ENCODE measurements at places on chromosomes 12 and 14.
A peak's percentile ranks its signal among the peaks of the same experiment; 100 is the strongest.

DNA sequence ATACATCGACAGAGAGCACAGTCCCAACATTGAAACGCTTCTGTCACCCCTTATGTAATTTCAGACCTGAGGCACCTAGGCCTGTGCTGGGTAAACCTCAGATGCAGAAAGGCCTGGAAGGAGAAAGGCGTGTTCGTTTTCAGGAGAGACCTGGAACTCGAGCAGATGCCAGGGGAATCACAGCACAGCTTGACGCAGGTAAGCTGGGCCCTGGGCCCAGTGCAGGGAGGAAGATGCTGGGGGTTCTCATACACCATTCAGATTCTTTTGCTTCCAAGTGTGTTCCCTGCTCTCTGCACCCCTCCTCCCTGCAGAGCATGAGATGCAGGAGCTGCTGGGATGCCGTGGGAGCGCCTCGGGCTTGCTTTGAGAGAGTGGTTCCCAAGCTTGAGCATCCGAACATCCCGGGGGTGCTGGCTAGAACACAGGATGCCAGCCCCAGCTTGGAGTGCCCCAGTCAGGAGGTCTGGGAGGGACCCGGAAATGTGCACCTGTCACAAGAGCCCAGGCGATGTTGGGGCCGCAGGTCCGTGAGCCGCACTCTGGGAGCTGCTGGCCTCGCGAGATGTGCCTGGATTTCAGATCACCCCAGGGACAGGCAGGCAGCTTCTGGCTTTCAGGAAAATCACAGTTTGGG is 35.9 kb downstream of the FZD10 start:
- DNase-seq: peak; percentile 86

- no peak for DNase-seq
Measured at GRCh38 chr12:77847680-77848431, 17.2 kb downstream of the NAV3 start.

GRCh38 chr12:52464897-52465296 is 8.7 kb downstream of the KRT6C start:
- no peak for DNase-seq

DNA sequence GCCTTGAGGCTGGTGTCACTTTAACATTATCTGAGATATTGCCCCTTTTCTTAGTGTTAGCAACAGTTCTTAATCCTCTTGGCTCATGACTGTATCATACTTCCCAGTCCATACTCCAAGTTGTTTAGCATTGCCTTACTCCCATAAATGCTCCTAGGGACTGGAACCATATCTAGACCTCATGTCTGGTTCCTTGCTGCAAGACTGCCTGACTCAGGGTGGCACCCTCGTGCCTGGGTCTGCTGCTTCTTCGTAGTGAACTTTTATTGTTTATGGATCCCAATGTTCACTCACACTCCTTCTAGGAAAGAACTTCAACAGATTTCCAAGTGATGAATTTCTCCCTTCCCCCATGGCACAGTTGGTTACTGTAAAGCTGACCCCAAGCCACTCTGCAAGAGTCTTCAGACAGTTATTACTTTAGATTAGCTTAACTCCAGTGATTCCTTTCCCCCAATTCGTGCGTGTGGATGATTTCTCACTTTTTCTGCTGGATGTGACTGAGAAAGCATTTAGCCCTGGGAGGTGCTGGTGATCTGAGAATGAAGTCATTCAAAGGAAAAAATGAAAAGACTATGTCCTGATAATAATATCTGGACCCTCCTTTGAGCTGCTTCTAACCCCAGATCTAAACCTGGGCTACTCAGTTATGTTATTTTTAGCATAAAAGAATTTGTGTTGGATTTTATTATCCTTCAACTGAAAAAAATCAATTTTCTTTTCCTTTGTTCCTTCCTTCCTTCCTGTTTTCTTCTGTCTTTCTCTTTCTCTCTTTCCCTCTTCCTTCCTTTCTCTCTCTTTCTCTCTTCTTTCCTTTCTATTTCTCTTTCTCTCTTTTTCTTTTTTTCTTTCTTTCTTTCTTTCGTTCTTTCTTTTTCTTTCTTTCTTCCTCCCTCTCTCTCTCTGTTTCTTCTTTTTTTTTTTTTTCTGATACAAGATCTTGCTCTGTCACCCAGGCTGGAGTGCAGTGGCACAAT is 47.5 kb upstream of the PPP1R12A start:
- DNase-seq: no peak

- no peak for DNase-seq
Measured at GRCh38 chr12:113926788-113927187, 39.3 kb downstream of the RBM19 start.

DNA sequence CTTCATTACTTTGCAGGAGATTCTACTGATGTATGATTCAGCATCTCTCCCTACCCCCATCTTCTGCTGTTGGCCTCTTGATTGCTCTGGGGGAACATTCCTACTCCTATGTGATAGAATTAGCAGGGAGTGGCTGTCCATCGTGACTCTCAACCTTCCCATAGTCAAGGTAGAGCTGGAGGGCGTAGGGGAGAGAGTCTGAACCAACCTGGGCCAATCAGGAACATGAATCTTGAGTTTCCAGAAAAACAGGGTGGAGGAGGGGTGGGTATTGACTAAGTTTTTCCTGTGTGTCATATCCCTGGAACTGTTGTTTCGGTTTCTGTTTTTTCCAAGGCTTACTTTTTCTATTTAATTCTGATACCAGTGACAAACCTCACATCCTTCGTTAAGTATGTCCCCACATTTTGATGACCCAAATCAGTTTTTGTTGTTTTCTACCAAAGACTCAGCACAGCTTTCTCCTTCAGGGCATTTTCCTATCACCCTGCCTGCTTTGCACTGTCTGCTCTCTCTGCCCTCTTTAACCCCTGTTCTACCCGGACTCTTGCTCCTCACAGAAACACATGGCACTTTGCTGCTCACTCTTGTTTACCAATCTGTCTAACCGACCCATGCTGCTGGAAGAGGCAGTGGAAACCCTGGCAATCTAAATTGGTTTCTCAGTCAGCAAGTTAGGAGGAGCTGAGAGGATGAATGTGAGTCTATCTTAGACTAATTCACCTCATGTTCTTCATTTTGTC is 1428.3 kb downstream of the AACS start:
- DNase-seq: peak; percentile 1

GRCh38 chr14:96844857-96845570 is 47.8 kb downstream of the VRK1 start:
- DNase-seq: no peak

- peak; percentile 86 for DNase-seq
Measured at GRCh38 chr14:92254786-92255185, 68.2 kb upstream of the SLC24A4 start.

GRCh38 chr12:113098441-113099028 is 37.0 kb downstream of the RASAL1 start:
- peak; percentile 87 for DNase-seq

DNA sequence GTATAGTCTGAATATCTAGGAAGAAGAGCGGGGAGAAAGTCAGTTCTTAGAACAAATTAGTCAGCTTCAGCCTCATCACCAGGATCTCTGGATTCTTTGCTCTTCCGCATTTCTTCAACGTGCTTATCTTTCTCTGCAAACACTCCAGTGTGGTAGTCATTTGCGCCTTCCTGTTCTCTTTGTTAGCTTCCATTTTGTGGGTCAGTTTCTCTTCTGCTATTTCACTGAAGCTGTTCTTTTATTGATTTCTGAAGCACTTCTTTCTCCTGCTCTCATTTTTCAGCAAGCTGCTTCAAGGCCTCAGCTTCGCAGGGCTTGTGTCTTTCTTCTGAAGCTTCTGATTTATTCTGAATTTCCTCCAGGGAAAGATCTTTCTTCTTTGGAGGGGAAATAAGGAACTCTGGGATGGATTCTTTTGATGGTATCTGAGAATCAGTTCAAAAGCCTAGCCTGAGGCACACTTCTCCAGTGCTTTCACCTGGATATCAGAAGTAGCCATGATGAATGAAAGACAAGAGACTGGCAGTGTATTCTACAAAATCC is 13.5 kb downstream of the AMN1 start:
- no peak for DNase-seq

- DNase-seq: no peak
Measured at GRCh38 chr14:68028075-68028474, 208.5 kb downstream of the RAD51B start.

DNA sequence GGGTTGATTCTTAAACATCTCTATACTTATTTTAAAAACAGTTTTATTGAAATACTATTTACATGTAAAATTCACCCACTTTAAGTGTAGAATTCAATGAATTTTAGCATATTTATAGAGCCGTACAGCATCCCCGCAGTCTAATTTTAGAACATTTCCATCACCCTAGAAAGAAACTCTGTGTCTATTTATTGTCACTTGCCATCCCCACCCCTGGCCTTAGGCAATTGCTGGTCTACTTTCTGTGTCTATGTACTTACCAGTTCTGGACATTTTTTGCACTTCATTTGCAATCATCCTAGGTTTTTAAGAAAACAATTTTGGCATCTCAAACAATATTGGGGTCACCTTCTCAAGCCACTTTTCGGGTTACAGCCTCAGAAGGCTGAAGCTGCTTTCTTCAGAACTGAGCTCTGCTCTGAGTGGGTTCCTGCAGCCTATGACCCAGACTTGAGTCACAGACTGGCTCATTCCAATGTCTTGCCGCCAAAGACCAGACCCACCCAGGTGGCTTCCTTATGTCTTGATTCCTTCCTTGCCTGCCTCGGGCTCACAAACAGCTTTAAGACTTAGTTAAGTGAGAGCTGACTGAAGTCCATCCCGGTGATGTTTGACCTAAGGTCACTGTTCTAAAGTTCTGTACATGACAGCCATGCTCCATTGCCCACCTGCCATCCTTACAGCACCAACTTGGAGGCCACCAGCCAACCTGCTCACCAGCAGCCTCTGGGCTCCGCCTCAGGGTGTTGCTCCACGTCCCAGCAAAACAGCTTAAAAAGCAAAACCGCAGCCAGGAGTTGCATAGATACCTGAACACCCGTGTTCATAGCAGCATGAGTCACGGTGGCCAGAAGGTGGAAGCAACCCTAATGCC is 131.5 kb downstream of the CHST11 start:
- DNase-seq: no peak

GRCh38 chr12:25764409-25764808 is 194.1 kb upstream of the RASSF8 start:
- DNase-seq: no peak

GRCh38 chr12:96882862-96883261 is 24.2 kb upstream of the NEDD1 start:
- DNase-seq: no peak

GRCh38 chr14:73973497-73973896 is 23.4 kb downstream of the COQ6 start:
- DNase-seq: no peak

GRCh38 chr14:77889971-77890442 is 90.1 kb downstream of the ADCK1 start:
- no peak for DNase-seq

DNA sequence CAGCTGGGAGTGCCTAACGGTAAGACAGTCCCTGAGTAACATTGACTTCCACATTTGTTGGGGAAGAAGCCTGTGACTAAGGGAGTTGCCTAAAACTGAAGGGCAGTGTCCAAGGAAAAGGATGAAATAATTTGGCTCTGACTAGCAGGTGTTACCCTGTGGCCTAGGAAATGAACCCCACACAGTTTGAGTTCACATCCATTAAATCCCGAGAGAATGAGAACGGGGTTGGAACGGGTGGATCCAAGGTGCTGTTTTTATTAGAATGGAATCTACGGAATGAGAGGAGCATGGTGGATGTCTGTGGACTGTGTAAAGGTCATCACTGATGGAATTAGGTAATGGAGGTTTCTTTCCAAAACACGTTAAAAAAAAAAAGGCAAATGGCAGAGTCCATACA is 324.0 kb downstream of the MED13L start:
- no peak for DNase-seq

- DNase-seq: no peak
Measured at GRCh38 chr14:36981832-36982529, 190.4 kb downstream of the SLC25A21 start.

GRCh38 chr12:97275728-97276590 is 186.6 kb upstream of the RMST start:
- DNase-seq: peak; percentile 4

DNA sequence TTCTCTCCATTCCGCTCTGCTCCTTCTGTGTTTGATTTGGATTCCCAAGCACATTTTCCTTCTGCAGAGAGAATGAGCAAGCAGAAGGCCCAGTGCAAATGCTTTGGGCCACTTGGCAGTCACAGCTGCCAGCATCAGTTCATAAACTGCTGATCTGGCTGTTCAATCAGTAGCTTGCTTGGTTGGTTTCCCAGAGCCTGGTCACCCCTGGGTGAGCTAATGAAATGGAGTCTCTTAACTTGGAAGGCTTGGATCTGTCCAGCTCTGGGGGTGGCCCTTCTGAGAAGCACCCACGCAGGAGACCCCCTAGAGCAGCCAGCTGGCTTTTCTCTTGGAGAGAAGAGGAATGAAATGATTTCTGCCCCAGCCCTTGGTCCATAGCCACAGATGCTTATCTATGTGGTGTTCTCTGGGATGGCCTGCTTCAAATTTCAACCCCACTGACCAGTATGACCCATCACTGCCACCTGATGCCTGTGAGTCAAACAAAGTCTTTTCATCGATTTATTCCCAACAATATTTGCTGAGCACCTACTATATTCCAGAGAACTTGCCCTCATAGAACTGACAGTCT is 30.3 kb downstream of the FAIM2 start:
- no peak for DNase-seq

DNA sequence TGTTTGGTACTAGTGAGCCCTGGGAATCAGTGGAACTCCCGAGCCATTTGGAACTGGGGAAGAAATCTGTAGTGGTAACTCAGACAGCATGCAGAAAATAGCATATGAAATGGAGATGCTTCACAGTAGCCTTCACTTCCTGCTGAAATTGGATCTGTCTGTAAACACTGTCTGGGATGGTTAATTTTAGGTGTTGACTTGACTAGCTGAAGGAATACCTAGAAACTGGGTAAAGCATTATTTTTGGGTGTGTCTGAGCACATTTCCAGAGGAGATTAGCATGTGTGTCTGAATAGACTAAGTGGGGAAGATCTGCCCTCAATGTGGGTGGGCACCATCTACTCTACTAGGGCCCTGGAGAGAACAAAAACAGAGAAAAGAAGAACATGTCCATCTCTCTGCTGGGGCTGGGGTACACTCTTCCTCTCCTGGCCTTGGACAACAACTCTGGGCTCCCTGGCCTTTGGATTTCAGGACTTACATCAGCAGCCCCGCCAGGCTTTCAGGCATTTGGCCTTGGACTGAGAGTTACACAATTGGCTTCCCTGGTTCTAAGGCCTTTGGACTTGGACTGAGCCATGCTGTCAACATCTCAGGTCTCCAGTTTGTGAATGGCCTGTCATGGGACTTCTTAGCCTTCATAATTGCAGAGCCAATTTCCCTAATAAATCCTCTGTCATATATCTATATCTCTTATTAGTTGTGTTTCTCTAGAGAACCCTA is 14.0 kb upstream of the CRADD start:
- DNase-seq: no peak

GRCh38 chr14:68286667-68287066 is 467.1 kb downstream of the RAD51B start:
- DNase-seq: no peak
